H54 (cell line): ENCODE measurements at places on chromosomes 3 and 15.

- no peak for DNase-seq
Measured at GRCh38 chr3:50256978-50257890, 11.7 kb upstream of the SEMA3B start.

GRCh38 chr3:143750841-143751240 lies 97.4 kb downstream of the SLC9A9 start:
- no peak for DNase-seq

GRCh38 chr15:70199124-70199482 lies 101.4 kb upstream of the TLE3 start:
- no peak for DNase-seq

DNA sequence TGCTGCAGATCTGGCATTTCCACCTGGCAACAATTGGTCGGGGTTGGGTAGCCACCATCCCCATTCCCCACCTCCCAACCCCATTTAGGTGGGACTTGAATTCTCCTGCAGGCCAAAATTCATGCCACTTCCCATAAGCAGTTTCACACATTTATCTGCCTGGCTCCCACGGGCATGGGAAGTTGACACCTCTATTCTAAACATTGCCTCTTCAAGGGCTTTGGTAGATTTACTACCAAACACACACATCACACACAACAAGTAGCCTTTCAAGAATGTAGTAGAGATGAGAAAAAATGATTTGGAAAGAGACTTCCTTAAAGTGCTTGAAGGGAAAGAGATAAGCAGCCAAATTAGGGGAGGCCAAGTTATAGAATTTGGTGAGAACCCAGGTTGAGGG lies 30.9 kb downstream of the ZBTB38 start:
- no peak for DNase-seq

- no peak for DNase-seq
Measured at GRCh38 chr3:114092151-114093015, 35.8 kb downstream of the QTRT2 start.

GRCh38 chr3:151660885-151661284 lies 72.8 kb upstream of the AADACL2 start:
- DNase-seq = no peak

DNA sequence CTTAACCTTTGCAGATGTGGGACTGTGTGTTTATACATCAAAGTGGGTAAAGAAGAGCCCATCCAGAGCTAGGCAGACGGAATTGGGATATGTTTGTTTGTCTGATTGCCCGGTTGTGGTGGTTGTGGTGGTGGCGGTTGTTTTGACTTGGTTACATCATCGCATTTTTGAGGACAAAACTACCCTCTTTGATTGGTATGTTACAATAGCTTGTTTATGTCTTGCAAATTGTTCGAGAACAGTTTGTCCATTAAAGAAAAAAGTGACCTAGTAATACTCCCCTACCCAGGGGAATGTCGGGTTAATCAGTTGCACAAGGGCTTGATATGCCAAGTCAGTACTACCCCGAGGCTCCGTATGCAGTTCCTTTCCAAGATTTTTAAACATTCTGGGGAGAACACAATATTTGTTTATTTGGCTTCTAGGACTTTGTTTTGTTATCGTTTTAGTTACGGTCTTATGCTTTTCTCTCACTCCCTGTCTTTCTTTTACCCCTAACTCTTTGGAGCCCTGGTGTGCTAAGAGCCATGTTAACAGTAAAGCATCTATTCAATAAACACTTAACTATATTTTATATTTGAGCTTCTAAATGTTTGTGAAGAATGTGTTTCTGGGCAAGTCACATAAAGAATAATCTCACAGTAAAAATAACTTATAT lies 315.4 kb downstream of the LPP start:
- DNase-seq = no peak
